Peyer's patch (tissue), 4 donors: ENCODE measurements at places on chromosomes 13 and 19.

DNA sequence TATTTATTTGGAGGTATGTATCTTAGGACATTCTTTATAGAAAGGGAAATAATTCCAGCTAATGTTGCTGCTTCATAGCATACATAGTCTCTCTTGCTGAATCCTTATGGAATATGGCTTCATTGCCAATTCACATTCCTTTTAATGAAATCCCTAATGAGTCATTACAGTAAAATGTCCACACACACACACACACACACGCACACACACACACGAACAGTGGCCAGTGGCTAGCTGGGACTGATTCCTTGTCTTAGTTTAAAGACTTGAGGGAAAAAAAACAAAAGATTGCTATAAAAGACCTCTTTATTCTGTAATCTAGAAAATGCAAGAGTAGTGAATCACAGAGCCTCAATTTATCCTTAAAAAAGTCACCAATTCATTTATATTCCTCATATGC lies 301.6 kb downstream of the SLITRK6 start:
- H3K27ac ChIP-seq = no peak overlapping the region
- H3K4me3 ChIP-seq = no peak overlapping the region
- H3K4me1 ChIP-seq = no peaks in the 10 kb centered on the region
- no peaks in the 10 kb centered on the region for H3K36me3 ChIP-seq
- no peaks in the 10 kb centered on the region for H3K27me3 ChIP-seq
- DNase-seq = no peak

DNA sequence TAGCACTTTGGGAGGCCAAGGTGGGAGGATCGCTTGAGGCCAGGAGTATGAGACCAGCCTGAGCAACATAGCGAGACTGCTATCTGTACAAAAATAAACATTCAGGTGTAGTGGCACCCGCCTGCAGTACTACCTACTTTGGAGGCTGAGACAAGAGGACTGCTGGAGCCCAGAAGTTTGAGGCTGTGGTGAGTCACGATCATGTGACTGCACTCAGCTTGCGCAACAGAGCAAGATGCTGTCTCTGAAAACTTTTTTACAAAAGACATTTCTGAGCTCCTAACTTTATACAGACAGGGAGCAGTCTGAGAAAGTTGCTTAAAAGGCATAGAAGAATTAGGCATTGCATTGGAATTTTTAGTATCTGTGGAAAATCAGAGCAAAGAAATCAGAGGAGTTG lies 10.4 kb upstream of the TBC1D4 start:
- H3K27me3 ChIP-seq = no peaks in the 10 kb centered on the region
- no peak overlapping the region for H3K4me3 ChIP-seq
- DNase-seq = no peak
- no peaks in the 10 kb centered on the region for H3K36me3 ChIP-seq

DNA sequence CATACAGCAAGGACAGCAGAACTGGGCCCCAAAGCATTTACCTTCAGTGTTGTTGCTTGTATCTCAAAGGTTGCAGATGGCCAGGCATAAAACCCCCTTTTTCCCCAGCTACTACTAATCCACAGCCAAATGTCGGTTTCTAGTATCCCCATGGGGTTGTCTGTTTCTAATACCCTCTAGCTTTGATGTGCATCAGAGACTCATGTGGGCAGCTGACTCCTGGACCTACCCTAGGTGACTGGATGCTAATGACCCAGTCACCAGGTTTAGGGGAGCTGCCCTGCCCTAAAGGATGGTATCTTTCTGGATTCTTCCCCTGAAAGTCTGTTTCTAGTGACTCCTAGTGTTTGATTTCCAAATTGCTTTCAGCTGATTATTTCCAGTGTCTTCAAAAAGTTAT lies 23.9 kb downstream of the TJP3 start:
- H3K36me3 ChIP-seq = no peaks in the 10 kb centered on the region
- H3K4me1 ChIP-seq = no peaks in the 10 kb centered on the region
- H3K27me3 ChIP-seq = no peaks in the 10 kb centered on the region

GRCh38 chr19:40254714-40255418 lies 28.4 kb upstream of the CCNP start:
- H3K4me3 ChIP-seq = no peak overlapping the region
- DNase-seq = no peak
- no peaks in the 10 kb centered on the region for H3K27me3 ChIP-seq
- H3K4me1 ChIP-seq = no peaks in the 10 kb centered on the region
- no peak overlapping the region for H3K27ac ChIP-seq
- H3K36me3 ChIP-seq = no peaks in the 10 kb centered on the region

DNA sequence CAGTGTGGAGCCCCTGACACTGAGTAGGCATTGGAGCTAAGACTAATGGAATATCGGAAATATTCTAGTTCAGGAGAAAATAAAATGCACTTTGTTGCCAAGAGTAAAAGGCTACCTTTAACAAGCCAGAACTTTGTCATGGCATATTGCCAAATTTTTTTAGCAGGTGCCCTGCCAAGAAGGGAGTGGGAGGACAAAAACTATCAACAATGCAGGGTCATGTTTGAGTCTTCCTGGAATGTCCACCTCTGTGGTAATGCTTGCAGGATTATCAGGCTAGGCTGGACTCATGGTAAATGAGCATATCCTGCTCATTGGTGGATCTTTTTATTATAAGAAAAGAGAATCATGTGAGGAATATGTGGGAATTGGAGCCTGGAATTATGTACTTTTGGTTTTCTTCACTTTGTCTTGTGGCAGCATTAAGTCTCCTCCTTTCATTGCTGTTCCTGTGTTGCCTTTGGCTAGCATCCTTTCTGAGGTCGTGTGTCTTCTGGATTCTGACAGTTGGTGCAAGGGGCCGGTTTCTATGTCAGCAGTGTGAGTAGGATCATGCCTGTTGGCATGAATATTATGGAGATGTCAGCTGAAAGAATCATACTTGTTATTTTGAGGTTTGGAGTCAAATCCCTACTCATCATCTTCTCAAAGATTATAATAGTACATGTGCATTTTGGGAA lies 122.9 kb upstream of the SPRY2 start:
- no peak for DNase-seq
- no peak overlapping the region for H3K27ac ChIP-seq
- no peaks in the 10 kb centered on the region for H3K36me3 ChIP-seq
- no peak overlapping the region for H3K4me3 ChIP-seq
- no peaks in the 10 kb centered on the region for H3K27me3 ChIP-seq

DNA sequence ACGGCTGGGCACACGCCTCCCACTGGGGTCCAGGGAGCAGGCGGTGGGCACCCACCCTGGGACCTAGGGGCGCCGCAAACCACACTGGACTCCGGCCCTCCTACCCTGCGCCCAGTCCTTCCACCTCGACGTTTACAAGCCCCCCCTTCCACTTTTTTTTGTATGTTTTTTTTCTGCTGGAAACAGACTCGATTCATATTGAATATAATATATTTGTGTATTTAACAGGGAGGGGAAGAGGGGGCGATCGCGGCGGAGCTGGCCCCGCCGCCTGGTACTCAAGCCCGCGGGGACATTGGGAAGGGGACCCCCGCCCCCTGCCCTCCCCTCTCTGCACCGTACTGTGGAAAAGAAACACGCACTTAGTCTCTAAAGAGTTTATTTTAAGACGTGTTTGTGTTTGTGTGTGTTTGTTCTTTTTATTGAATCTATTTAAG lies 1.6 kb downstream of the JUNB start:
- peaks cover 9% of the 10 kb centered on the region for H3K4me1 ChIP-seq
- peak overlapping the region; percentile 100 for H3K27ac ChIP-seq
- no peak for DNase-seq
- H3K36me3 ChIP-seq = no peaks in the 10 kb centered on the region

GRCh38 chr19:17358395-17358794 lies 18.7 kb downstream of the PLVAP start:
- no peaks in the 10 kb centered on the region for H3K36me3 ChIP-seq
- H3K4me1 ChIP-seq = no peaks in the 10 kb centered on the region
- no peak for DNase-seq
- H3K27me3 ChIP-seq = no peaks in the 10 kb centered on the region

DNA sequence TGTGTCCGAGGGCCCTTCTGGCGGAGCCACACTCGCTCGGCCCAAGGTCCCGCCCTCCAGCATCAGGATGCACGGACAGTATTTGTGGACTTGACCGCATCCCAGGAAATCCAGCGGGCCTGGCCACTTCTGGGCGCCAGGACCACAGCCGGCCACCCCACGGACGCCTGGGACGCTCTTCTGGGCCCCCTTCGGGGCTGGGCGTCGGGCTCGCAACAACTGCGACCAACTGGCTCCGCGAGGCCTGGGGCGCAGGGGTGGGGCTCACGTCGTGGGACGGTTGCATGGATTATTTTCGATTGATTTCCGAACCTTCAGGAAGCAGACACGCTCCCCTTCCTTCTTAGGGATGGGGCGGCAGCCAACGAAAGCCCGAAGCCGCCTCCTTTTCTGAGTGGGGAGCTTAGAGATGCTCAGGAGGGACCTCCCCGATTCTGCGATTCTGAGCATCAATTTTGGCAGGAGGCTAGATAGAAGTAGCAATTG lies 521 bp upstream of the NUP58 start:
- H3K4me3 ChIP-seq = peak overlapping the region; percentile 94
- H3K27me3 ChIP-seq = no peaks in the 10 kb centered on the region
- no peaks in the 10 kb centered on the region for H3K36me3 ChIP-seq
- peak; percentile 47 for DNase-seq
- peaks cover 4% of the 10 kb centered on the region for H3K4me1 ChIP-seq

- H3K36me3 ChIP-seq = no peaks in the 10 kb centered on the region
- no peaks in the 10 kb centered on the region for H3K27me3 ChIP-seq
- H3K4me1 ChIP-seq = no peaks in the 10 kb centered on the region
- no peak for DNase-seq
- H3K4me3 ChIP-seq = no peak overlapping the region
- H3K27ac ChIP-seq = no peak overlapping the region
These were observed 63.3 kb downstream of the TNFSF13B start for GRCh38 chr13:108332791-108333190.

GRCh38 chr13:29131881-29132668 lies 311.9 kb downstream of the MTUS2 start:
- no peaks in the 10 kb centered on the region for H3K27me3 ChIP-seq
- H3K4me3 ChIP-seq = no peak overlapping the region
- DNase-seq = no peak
- H3K4me1 ChIP-seq = no peaks in the 10 kb centered on the region

- H3K27me3 ChIP-seq = no peaks in the 10 kb centered on the region
- no peak overlapping the region for H3K27ac ChIP-seq
- DNase-seq = no peak
- H3K4me1 ChIP-seq = no peaks in the 10 kb centered on the region
These were observed 8.2 kb upstream of the SUCLA2 start for GRCh38 chr13:48009284-48009683.

DNA sequence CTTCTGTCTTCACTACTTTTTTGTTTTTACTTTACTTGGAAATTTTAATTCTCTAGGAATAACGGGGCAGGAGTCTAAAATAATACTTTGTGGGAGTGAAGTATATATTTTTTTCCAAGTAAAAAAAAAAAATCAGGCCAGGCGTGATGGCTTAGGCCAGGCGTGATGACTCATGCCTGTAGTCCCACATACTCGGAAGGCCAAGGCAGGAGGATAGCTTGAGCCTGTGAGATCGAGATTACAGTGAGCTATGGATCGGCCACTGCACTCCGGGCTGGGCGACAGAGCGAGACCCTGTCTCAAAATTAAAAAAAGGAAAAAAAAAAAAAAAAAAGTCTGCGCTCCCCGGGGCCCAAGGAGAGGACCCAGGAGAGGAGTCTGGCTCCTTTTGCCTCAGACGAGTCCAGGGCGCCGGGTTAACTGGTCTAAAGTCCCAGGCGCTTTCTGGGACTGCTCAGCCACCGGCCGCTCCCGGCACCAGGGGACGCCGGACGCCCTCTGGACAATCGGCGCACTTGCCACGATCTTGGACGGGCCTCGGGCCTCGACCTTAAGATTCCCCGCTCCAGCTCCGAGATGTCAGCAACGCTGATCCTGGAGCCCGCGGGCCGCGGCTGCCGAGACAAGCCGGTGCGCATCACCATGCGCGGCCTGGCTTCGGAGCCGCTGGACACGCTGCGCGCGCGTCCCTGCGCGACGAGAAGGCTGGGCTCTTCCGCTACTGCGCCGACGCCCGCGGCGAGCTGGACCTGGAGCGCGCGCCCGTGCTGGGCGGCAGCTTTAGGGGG lies 2.7 kb upstream of the ZFP82 start:
- no peak for DNase-seq
- no peaks in the 10 kb centered on the region for H3K27me3 ChIP-seq
- no peak overlapping the region for H3K27ac ChIP-seq
- H3K4me3 ChIP-seq = peak overlapping the region; percentile 49
- no peaks in the 10 kb centered on the region for H3K36me3 ChIP-seq
- no peaks in the 10 kb centered on the region for H3K4me1 ChIP-seq

DNA sequence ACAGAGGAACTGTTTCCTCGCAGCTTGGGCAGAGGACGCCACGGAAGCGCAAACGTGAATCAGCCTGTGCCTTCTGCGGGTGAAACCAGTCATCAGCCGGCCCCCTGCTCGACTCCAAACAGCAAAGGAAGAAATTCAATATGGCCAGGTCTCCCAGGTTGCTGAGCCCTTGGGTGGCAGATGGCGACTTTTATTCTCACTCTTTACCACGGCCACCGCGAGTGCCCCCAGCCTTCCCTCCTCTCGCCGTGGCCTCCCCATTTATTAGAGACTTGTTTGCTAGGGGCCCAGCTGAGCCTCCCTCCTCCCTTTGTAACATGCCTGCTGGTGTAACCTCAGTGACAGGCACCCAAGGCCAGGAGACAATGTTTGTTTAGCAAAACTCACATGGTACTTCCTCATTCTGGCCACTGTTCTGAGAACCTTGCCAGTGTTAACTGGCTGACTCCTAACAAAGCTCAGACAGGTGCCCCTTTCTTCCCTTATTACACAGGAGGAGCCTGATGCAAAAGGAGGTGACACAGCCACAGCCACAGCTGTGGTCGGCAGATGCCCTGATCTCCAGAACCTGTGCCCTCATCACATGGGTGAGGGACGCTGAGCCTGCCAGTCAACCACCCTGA lies 5.8 kb downstream of the RAB20 start:
- H3K4me1 ChIP-seq = no peaks in the 10 kb centered on the region
- peak overlapping the region; percentile 62 for H3K27ac ChIP-seq
- DNase-seq = peak; percentile 39
- peaks cover 8% of the 10 kb centered on the region for H3K36me3 ChIP-seq

GRCh38 chr13:25906191-25906661 lies 145.6 kb downstream of the SHISA2 start:
- H3K27ac ChIP-seq = peak overlapping the region; percentile 47
- H3K27me3 ChIP-seq = no peaks in the 10 kb centered on the region
- no peaks in the 10 kb centered on the region for H3K4me1 ChIP-seq
- DNase-seq = peak; percentile 38
- H3K4me3 ChIP-seq = no peak overlapping the region

GRCh38 chr19:5103812-5104410 lies 135.0 kb downstream of the KDM4B start:
- no peaks in the 10 kb centered on the region for H3K27me3 ChIP-seq
- no peak overlapping the region for H3K4me3 ChIP-seq
- H3K36me3 ChIP-seq = no peaks in the 10 kb centered on the region
- H3K4me1 ChIP-seq = no peaks in the 10 kb centered on the region

DNA sequence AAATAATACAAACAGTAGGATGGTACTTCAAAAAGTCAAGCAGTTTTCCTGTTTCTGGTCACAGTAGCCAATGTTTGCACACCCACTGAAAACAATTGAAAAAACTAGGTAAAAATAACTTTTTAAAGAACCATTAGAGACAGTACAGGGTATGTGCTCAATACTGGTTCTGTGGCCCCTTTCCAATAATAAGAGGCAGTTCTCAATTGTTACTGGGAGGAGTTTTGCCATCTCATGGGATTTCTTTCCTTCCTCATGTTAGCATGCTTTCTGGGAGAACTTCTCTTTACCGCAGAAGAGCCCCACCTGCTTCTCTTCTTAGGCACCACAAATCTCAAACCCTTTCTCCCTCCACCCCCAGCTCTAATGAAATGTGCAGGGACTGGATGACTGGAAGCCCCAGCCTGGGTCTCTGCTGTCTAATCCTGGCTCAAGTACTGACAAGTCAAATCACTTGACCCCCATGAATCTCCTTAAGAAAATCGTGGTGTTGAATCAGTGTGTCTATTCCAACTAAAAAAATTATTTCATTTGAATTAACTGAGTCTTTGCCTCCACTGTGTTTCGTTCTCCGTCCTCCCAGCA lies 14.6 kb downstream of the METTL21C start:
- no peaks in the 10 kb centered on the region for H3K27me3 ChIP-seq
- H3K36me3 ChIP-seq = no peaks in the 10 kb centered on the region
- no peak overlapping the region for H3K4me3 ChIP-seq
- DNase-seq = no peak
